IPS DF 6.9 (cell line): ENCODE measurements at places on chromosomes 1 and 21.

DNA sequence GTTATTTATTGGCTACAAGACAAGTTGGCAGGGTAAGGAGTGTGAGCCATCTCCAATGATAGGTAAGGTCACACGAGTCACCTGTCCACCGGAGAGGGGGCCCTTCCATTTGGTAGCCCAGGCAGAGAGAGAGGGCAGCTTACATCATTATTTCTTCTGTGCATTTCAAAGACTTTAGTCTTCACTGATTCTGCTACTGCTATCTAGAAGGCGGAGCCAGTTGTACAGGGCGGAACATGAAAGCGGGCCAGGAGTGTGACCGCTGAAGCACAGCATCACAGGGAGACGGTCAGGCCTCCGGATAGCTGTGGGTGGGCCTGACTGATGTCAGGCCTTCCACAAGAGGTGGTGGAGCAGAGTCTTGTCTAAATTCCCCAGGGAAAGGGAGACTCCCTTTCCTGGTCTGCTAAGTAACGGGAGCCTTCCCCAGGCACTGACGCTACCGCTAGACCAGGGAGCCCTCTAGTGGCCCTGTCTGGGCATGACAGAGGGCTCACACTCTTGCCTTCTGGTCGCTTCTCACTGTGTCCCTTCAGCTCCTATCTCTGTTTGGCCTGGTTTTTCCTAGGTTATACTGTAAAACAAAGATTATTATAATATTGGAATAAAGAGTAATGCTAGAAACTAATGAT is 36.7 kb downstream of the ZNF695 start:
- DNase-seq, result peak; percentile 58

GRCh38 chr1:236534151-236534651 is 10.4 kb downstream of the LGALS8 start:
- DNase-seq, result no peak

DNA sequence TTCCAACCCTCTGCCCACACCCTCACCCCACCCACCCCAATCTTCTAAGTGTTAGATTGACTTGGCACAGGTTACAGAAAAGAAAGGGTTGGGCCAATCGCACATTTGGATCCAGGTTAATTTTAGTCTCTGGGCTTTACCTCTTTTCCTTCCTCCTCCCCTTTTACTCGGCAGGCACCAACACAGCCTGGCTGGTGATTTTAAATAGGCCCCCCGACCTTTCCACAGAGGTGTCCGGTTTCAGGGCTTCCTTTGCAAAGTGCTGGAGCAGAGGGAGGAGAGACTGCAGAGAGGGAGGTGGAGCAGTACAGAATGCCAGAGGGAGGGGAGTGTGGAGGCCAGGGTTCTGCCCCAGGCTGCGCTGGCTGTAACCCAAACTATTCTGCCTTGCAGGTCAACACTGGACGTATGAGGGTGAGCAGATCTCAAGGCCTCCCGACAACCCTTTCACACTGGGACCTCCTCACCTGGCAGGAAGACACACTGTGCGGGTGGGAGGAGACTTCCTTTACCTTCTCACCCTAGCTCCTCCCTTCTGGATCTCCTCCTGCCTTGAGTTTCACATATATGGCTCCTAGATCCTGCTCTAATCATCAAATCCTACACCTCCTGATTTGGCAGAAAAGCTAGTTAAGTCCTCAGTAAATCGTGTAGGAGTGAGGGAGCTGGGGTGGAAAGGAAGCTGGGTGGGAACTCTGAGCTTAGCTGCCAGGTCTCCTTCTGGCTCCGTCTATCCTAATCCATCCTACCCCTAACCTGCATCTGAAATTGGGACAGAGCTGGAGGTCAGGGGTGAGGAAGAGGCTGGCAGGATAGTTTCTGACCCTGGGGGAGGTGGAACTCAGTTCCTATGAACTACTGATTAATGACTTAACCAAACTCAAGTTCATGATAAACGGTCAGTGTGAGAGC is 2.4 kb downstream of the CA14 start:
- DNase-seq, result peak; percentile 64

GRCh38 chr1:216173376-216173995 is 249.8 kb downstream of the USH2A start:
- DNase-seq, result no peak

- no peak for DNase-seq
These were observed 22.4 kb downstream of the PTAFR start for GRCh38 chr1:28154078-28154594.

- no peak for DNase-seq
These were observed 26.0 kb downstream of the VAMP4 start for GRCh38 chr1:171715813-171716251.

GRCh38 chr1:167412920-167413319 is 105.4 kb downstream of the CD247 start:
- DNase-seq, result no peak

DNA sequence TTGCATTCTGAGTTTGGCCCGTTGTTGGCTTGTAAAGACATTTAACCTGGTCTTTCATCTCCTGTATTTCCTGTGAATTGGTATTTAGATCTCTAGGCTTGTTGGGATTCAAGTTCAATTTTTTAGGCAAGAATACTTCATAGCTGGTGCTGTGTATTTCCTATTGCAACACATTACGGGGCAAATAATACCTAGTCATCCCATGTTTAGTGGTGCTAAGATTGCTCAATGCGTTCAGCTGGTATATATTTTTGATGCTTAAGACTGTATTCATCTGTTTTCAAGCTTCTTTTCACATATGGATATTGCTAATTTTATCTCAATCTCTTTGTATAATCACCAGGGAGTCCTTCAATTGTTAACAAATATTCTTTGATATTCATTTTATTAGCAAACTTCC is 87.5 kb upstream of the ZBTB18 start:
- DNase-seq, result no peak

DNA sequence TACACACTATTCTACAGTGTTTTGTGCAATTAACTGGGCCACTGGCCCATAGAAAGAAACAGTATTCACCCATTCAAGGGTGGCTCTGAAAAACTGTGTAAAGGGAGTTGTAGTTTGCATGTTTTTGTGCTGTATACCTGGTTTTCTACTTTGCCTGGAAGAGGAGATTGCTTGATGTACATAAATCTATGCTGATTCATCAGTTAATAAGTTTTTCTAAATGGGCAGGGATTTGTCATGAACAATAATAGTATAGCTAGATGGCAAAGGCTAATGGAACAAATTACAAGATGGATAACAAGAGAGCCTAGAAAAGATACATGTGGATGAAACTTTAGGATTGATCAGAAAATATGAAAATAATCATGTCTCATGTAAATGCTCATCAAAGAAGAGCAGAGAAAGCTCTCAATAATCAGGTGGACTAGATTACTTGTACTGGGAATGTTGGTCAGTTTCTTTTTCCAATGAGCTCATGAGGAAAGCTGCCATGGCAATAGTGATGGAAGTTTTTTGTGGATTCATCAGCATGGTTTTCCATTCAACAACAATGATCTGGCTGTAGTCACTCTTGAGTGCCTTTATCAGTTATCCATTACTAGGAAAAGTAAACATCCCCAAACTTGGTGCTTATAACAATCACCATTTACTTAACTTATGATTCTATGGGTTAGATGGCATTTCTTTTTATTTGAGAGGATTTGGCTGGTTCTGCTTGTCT is 602.8 kb downstream of the BRINP3 start:
- DNase-seq, result no peak

GRCh38 chr1:174788981-174789380 is 210.8 kb upstream of the CACYBP start:
- DNase-seq, result no peak

- no peak for DNase-seq
These were observed 184.6 kb downstream of the KCNT2 start for GRCh38 chr1:196423612-196424011.

GRCh38 chr1:235917267-235917811 is 50.6 kb upstream of the LYST start:
- no peak for DNase-seq

DNA sequence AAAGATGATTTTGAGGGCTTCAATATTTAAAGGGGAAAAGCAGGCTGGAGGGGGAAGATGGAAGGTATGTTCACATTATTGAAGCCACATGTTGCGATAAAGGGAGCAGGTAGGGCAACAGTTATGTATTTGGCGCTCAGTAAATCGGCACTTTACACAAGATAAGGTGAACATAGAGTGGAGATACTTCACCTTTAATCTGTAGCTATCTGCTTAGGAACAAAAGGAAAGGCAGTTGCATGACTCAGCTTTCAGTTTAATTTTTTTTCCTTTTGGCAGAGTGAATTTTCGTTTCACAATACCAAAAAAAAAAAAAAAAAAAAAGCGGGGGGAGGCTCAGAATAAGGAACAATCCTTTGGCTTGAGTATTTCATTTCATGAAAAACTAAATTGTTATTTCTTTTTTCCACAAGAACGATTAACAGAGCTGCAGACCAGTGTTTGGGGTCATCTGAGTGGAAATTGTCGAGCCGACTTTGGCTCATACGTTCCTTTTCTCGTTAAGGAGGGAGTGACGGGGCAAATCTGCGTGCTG is 1.1 kb upstream of the COQ8A start:
- no peak for DNase-seq

DNA sequence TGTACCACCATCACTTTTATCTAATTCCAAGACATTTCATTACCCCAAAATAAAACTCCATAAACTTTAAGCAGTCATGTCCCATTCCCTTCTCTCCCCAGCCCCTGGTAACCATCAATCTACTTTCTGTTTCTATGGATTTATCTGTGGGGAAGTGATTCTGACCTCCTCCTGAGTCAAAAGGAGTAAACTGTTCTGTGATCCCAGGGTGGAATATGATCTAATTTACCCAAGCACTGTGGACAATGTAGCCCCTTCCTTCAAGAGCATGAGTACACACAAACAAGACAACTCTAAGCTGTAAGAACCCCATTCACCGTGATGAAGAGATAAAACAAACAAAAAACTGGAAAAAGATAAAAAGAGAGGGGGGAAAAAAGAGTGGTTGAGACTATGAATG is 77.9 kb downstream of the PLPP3 start:
- DNase-seq, result no peak

DNA sequence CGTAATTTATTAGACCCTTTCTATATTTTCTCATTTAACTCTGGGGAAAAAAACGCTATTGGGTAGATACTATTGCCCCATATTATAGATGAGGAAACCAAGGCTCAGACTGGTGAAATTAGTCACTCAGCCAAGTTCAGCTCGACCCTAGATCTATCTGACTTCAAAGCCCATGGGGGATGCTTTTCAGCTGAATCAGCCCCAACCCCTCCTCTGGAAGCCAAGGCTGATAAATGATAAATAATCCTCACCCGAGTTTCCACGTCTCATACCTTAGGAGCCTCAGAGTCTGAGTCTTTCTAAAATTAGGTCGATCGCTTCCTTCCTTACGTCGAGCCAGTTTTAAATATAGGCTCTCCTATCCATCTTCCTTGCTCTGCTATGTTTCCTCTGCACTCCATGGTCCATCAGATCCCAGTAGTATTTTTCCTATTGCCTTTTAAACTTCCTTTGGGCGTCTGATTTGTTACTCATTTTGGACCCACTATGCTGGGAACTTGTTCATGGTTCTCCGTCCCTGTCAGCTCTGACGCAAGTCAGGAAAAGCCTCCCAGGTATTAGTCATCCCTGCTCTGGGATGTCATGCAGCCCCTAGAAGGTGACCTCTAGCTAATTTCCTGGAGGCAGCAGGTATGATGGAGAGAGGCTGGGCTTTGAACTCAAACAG is 122.8 kb downstream of the PLPP3 start:
- DNase-seq, result no peak

GRCh38 chr1:172599912-172600311 is 59.0 kb upstream of the FASLG start:
- no peak for DNase-seq

- no peak for DNase-seq
These were observed 6.2 kb downstream of the FAM131C start for GRCh38 chr1:16067127-16067768.

DNA sequence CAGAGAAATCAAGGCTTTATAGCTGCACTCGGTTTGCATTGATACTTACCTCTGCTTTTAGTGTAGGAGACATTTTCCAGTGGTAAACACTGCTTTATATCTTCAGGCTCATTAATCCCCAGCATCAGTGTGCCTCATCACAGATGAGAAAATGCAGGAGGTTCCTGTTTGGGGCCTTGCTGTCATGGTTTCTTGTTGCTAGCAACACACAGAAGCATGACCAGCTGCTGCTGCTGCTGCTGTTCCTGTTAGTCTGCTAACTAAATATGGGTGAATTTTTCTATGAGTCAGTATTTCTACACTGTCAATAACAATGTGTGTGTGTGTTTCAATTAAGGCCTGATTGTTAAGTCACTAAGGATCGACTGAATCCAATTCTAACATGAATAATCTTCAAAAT is 85.8 kb upstream of the RGS1 start:
- no peak for DNase-seq

- DNase-seq, result no peak
These were observed 30.0 kb downstream of the ARHGEF10L start for GRCh38 chr1:17569200-17570139.

GRCh38 chr1:174232761-174233160 is 73.4 kb downstream of the RABGAP1L start:
- no peak for DNase-seq

DNA sequence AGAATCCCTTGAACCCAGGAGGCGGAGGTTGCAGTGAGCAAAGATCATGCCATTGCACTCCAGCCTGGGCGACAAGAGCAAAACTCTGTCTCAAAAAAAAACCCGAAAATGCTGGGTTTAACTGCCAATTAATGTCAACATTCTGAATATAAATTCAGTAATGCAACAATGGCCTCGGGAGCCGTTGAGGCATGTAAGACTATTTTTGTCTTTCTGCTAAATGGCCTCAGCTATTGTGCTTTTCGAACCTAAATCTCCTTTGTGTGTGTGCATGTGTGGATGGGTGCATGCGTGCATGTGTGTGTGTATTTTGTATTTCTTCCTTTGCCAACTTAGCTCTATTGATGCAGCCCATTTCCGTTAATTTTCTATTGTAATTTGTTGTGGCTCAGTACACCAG is 31.6 kb downstream of the CLIC4 start:
- no peak for DNase-seq

- DNase-seq, result no peak
These were observed 32.3 kb upstream of the DIPK1A start for GRCh38 chr1:92993581-92993980.
